Activated CD8-positive, alpha-beta memory T cell treated with anti-CD3 and anti-CD28 coated beads, Interleukin-2, amount 50 U/mL, for 4 hours (primary cell): ENCODE measurements at places on chromosomes 11 and 22.

- DNase-seq = peak; percentile 42
Observed at GRCh38 chr22:45318558-45319323, 9.0 kb downstream of the FAM118A start.

GRCh38 chr22:50468626-50469025, 6.2 kb downstream of the SBF1 start:
- DNase-seq = no peak

DNA sequence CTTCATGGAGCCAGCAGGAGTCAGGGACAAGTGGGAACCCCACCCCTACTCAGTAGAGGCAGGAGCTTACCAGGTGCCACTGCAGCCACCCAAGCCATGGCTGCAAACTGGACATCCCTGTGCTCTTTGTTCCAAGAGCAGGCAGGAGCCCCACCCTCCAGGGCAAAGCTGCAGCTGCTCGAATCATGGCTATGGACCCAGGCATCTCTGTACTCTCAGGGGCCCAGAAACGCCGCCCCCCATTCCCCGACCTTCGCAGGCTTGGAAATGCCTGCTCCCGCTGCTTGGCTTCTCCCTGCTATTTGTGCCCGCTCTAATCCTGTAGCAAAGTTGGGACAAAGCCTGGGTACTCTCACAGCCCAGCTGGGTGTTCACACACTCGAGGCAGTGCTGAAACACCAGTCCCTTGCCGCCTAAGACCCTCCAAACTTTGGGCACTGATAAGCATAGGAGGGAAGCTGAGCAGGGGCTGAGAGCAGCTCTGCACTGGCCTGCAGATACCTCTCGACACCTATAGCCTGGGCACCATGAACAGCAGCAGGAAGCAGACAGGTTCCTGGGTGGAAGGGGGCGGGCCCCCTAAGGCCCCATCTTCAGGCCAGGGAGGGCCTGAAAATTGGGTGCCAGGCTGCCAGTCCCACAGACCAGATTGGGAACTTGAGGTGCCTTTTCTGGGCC, 402.4 kb downstream of the LRRC4C start:
- DNase-seq = no peak

DNA sequence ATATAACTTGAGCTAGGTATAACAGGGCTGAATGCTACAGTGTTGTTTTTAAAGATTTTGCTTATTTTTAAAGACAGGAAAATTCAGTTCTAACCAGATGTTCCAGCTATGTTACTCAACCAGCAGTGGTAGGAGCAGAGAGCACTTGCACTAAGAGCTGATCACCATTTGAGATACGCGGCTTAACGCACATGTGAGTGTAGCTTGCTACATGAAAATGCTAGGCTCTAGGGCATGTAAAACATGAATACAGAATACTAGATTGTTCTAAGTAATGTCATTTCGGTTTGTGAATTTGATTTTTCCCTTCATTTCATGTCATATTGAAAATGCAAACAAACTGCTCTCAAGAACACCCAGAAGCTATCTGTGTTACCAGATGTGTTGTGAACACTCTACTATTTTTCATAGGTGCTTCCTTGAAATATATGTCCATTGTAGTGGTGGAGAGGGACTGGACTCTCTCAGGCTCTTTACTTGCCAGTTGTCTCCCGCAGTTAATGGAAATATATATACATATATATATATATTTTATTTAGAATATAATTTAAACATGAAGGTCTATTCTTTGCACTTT, 10.8 kb upstream of the TECTA start:
- no peak for DNase-seq

GRCh38 chr11:35623621-35624168, 5.4 kb downstream of the FJX1 start:
- DNase-seq = no peak

DNA sequence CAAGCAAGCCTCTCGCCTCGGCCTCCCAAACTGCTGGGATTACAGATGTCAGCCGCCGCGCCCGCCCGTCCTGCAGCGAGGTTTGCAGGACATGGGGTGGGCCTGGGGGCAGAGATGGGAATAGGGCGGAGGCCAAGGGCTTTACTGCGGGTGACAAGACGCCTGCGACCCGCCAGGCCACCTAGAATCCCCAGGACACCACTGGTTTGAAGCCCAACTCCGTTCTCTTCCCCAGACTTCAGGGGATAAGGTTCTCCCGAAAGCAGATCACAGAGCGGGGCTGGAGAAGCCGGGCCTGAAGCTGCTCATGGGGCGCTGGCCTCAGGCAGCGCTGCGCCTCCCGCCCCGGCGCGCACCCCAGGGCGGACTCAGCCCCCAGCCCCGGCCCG, 354 bp downstream of the POLR2L start:
- no peak for DNase-seq

DNA sequence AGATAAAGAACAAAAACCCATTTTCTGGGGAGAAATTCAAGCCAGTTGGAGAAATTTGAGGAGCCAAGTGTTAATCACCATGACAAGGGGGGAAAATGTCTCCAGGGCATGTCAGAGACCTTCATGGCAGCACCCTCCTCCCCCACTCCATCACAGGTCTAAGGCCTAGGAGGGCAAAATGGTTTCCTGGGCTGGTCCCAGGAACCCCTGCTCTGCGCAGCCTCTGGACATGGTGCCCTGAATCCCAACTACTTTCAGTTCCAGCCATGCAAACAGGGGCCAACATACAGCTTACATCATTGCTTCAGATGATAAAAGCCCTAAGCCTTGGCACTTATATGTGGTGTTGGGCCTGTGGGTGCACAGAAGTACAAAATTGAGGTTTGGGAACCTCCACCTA, 167.5 kb downstream of the LUZP2 start:
- DNase-seq = no peak

GRCh38 chr11:44421090-44421675, 111.2 kb upstream of the ALX4 start:
- DNase-seq = no peak

- DNase-seq = no peak
Observed at GRCh38 chr11:18844753-18845367, 53.3 kb upstream of the PTPN5 start.

DNA sequence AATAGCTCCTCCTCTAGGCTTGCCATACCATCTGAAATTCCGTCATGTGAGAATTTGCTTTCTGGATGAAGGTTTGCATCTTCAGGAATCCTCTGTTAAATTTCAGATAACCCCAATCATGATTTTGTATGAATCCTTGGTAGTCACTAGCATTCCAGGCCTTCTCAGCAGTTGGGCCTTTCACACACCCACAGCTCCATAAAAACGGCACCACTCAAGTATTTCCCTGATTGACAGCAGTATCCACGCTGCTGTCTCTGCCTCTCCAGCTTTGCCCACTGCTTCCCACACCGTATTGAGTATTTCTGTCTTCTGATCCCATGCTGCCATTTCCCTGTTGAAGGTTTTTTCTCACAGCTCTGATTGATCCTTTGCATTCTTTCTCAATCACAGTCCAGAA, 208.7 kb upstream of the NCAM1 start:
- no peak for DNase-seq

GRCh38 chr22:17117400-17117799, 3.8 kb downstream of the TMEM121B start:
- DNase-seq = no peak

GRCh38 chr22:22343581-22344296, 99.2 kb downstream of the VPREB1 start:
- no peak for DNase-seq

DNA sequence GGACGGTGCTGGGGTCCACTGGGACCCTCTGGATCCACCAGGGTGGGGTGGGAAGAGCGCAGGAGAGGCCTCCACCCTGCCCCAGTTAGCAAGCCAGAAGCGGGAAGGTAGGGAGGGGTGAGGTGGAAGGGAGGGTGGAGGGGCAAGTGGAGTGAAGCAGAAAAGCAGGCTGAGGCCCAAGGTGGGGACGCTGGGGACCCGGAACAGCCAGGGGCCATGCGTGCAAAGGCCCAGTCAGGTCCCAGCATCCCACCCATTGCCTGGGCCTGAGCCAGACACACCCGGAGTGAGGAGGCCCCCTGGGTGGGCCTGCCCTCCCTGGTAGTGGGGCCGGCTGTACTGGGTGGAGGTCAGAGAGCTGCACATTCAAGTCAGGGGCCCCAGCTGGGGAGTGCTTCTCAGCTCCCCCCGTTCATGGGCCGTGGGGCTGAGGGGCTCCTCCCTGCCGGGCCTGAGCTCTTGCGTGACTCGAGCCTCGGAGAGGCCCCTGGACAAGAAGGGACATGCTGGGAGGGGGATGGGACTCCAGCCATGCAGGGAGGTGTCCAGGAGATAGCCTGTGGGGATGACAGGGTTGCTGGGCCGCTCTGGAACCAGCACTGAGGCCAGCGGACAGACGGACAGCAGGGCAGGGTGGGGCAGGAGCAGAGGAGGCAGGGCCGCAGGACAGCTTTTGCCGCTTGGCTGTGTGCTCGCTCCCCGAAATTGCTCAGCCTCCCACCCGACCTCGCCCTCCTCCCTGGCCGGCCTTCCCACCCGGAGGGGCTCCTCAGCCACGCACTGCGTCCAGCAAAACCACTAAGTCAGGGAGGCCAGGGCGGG, 7.7 kb downstream of the TNNT3 start:
- DNase-seq = no peak

GRCh38 chr22:36331306-36331911, 56.4 kb downstream of the MYH9 start:
- peak; percentile 77 for DNase-seq

- DNase-seq = no peak
Observed at GRCh38 chr11:5304046-5304445, 2.3 kb upstream of the OR51B4 start.

GRCh38 chr11:105923807-105924206, 98.2 kb downstream of the MSANTD4 start:
- no peak for DNase-seq

DNA sequence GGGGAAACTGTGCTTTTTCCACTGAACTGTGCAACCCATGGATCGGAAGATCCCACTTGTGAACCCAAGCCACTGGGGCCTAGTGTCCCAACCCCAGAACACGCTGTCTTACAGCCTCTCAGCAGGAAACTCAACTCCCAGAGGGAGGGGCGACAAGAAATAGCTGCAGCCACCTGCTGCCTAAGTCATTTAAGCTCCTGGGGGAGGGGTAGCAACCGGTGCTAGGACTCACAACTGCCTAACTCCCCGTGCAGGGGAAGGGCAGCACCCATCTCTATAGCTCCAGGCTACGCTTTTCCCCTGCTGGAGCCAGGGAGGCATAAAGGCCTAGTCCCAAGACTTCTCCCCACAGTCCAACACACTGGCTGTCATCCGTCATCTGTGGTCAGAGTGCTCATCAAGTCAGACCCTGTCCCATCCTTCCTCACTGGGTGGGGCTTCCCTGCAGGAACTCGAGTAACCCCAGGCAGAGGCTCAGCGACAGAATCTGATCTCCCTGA, 363.0 kb downstream of the LUZP2 start:
- no peak for DNase-seq

DNA sequence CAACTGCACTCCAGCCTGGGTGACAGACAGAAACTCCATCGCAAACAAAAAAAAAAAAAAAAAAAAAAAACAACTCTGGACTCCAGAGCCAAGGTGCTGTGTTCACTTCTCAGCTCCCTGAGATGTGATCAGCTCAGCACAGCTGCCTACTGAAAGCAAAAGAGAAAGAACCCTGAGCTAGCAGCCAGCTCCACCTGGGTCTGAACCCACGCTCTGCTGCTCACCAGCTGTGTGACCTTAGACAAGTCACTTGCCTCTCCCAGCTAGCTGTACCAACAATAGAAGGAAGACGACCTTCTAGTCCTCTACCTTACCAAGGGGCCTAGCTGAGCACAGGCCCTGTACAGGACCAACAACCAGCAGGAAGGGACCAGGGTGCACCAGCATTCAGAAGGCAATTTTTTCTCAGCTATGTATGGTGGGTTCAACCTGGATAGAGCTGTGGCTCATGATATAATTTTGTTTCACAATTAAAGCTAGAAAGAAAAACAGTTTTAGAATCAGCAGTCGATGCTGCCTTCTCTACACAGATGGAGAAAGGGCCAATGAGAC, 3.8 kb downstream of the DGCR2 start:
- no peak for DNase-seq

GRCh38 chr11:104005234-104005855, 31.1 kb upstream of the DDI1 start:
- no peak for DNase-seq

- no peak for DNase-seq
Observed at GRCh38 chr11:133521502-133521901, 10.8 kb downstream of the OPCML start.
